Activated CD4-positive, CD25-positive, alpha-beta regulatory T cell treated with anti-CD3 and anti-CD28 coated beads, Interleukin-2, amount 50 U/mL, for 16 hours (primary cell): ENCODE measurements at places on chromosomes 2 and 18.

DNA sequence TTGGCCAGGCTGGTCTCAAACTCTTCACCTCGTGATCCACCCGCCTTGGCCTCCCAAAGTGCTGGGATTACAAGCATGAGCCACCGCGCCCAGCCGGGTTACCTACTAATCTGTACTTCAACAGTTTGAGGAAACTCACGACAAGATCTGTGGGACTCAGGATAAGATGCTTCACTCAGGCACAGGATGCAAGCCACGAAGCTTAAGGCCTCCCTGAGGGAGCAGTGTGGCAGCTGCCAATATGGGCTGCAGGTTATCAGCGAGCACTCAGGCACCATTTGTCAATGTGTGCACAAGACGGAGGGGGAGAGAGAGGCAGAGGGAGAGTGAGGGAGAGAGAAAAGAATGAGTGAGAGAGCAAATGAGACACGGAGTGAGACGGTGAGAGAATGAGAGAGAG, 173.6 kb upstream of the RAB6C start:
- DNase-seq: no peak

DNA sequence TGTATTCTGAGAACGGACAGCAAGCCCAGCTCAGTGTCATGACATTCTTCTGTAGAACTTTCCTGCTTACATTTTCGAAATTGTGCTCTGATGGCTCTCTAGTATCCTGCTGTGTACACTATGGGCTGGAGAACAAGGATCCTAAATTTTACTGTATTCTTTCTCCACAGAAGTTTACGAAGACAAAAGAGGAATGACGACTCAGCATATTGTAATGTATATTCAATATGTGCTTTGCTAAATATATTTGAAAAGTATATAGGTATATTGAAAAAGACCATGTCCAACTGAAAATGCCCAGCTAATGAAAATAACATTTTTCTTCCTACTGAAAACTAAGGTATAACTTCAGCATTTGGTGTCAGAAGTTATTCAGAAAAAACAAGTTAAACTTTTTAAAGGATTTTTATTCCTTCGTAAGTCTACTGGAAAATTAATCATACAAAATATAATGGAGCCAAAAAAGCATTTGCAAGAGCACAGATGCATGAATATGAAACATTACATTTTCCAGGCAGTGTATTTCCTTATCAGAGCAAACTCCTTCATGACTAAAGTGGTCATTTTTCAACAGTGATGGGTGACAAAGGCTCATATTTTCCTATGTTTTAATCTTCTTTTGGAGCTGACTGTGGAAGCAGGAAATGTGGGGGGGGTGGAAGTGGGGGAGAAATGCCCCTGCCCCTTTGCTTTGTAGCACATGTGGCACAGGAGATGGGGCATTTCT, 143.8 kb upstream of the THUMPD2 start:
- no peak for DNase-seq

DNA sequence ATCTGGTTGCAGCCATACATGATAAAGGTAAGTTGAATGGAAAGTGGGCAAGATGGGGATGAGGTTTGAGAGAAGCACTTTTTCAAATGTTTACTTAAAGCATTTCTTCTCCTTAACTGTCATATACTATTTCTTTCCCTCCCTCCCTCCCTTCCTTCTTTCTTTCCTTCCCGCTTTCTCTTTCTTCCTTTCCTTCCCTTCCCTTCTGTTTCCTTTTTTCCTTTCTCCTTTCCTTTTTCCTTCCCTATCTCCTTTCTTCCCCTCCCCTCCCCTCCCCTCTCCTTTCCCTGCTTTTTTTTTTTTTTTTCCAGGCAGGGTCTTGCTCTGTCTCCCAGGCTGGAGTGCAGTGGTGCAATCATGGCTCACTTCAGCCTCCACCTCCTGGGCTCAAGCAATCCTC, 5.6 kb downstream of the SLC3A1 start:
- no peak for DNase-seq

- DNase-seq: no peak
These were observed 49.9 kb downstream of the MYO7B start for GRCh38 chr2:127585270-127585807.

- no peak for DNase-seq
These were observed 19.1 kb downstream of the PLA2R1 start for GRCh38 chr2:160043265-160043664.

DNA sequence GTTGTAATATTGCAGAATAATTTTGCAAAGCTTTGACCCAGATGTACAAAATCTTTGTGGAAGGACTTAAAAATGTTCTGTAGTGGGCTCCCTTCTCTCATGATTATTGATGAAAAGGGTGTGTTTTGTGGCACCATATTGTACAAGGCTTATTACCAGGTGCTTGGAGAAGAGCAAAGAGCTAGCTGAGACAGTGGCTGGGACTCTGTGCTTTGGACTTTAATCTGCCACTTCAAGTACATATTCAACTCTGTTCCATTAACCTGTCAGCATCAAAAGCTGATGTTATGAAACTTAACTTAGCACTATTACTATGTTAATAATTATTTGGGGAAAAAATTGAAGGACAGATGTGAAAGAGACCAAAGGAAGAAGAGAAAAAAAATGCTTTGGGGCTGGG, 31.0 kb downstream of the CCDC195 start:
- DNase-seq: no peak

GRCh38 chr2:17763641-17764333, 9.8 kb downstream of the GEN1 start:
- no peak for DNase-seq

- peak; percentile 14 for DNase-seq
These were observed 676 bp downstream of the ACTR2 start for GRCh38 chr2:65228263-65228750.

GRCh38 chr2:173828189-173829142, 136.7 kb downstream of the SP3 start:
- no peak for DNase-seq

GRCh38 chr2:109341355-109342255, 212.6 kb downstream of the SH3RF3 start:
- DNase-seq: no peak

GRCh38 chr2:11932048-11932512, 185.6 kb downstream of the LPIN1 start:
- DNase-seq: no peak

GRCh38 chr2:237774811-237775553, 23.6 kb upstream of the RBM44 start:
- peak; percentile 24 for DNase-seq

DNA sequence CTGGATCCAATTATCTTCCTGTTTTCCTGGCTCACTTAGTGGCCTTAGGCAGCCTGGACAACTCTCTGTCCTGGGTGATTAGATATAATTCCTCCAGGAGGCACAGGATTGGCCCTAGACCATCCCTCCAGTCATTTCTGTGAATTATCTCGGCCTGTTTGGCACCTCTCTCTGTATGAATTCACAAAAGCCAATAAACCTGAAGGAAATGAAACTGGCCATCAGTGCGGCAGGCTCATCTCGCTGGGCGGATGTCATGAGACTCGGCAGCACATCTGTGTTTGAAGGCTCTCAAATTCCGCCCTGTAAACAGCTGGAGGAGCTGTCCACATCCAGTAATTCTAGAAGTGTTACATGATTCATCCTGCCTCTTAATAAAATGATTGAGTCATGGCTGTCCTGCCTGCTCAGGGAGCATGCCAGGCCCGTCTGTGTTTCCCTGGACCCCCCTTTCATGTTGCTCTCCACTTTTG, 38.6 kb downstream of the ACOXL start:
- DNase-seq: no peak

GRCh38 chr2:174763780-174764179, 492 bp downstream of the CHRNA1 start:
- DNase-seq: no peak

DNA sequence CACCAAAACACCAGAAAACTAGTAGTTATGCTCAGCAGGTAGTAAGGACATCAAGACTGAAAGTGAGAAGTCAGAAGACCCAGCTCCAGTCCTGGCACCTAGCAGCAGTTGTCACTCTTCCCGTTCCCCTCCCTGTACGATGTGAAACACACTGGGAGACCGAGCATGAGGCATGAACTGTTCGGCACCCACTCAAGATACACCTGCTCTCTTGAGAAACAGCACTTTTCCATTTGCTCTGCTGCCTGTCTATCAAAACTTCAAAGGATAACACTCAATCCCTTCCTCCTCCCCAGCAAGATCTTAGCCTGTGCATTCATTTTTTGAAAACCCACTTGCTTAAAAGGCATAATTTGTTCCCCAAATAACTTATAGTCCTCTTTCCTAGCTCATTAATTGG, 123.9 kb downstream of the PLEKHM3 start:
- no peak for DNase-seq

DNA sequence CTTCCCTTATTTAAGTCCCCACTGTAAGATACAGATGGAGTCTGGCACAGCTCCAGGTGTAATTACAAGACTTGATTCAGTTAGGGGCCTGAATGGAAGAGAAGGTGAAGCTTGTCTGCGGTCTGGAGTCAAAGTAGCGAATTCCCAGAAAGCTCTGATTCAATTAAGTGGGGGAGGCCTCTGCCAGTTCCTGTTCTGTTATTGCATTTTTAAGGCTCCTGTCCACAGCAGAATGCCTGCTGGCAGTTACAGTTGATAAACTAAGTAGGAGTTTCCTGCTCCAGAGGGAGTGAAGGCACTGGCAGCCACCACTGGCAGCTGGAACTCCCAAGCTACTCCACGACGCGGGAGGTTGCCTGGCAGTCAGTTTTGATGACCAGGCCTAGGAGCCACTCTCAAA, 181.1 kb downstream of the SOCS6 start:
- DNase-seq: no peak
